Vagina (tissue), 2 donors: ENCODE measurements at places on chromosomes 5 and 9. TPM values are rescaled to one million over a fixed set of nuclear protein-coding genes. Genes with fewer than 3 reads are reported as not detected.

CER1 gene
- not detected for total RNA-seq

CCDC127 gene
- 4.2 TPM for total RNA-seq

DNA sequence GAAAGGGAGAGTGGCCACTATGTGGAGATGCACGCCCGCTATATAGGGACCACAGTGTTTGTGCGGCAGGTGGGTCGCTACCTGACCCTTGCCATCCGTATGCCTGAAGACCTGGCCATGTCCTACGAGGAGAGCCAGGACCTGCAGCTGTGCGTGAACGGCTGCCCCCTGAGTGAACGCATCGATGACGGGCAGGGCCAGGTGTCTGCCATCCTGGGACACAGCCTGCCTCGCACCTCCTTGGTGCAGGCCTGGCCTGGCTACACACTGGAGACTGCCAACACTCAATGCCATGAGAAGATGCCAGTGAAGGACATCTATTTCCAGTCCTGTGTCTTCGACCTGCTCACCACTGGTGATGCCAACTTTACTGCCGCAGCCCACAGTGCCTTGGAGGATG, 19.8 kb downstream of the RGMB start:
- DNase-seq = no peak

PCDHGB4 gene
- total RNA-seq = 10.3 TPM

- DNase-seq = no peak
Observed at GRCh38 chr5:138809391-138809790, 56.2 kb downstream of the CTNNA1 start.

GRCh38 chr9:114465417-114465816, 39.9 kb downstream of the WHRN start:
- DNase-seq = no peak

DNA sequence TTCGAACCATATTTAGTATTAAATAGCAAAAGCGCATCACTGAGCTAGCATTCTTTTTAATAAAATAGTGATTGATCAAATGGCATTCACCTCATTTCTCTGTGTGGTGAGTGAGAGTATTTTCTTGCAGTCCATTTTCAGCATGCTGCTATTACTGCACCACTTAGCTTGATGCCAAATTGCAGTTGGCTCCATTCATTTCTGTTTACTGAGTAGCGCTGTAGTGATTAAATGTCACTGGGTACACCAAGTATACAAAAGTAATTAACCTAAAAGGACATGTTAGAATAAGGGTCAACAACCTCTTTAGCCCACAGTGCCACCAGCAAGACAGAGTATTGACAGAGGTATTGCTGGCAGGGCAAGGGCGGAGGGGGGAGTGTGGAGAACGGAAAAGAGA, 122.0 kb downstream of the TLE4 start:
- DNase-seq = no peak

DNA sequence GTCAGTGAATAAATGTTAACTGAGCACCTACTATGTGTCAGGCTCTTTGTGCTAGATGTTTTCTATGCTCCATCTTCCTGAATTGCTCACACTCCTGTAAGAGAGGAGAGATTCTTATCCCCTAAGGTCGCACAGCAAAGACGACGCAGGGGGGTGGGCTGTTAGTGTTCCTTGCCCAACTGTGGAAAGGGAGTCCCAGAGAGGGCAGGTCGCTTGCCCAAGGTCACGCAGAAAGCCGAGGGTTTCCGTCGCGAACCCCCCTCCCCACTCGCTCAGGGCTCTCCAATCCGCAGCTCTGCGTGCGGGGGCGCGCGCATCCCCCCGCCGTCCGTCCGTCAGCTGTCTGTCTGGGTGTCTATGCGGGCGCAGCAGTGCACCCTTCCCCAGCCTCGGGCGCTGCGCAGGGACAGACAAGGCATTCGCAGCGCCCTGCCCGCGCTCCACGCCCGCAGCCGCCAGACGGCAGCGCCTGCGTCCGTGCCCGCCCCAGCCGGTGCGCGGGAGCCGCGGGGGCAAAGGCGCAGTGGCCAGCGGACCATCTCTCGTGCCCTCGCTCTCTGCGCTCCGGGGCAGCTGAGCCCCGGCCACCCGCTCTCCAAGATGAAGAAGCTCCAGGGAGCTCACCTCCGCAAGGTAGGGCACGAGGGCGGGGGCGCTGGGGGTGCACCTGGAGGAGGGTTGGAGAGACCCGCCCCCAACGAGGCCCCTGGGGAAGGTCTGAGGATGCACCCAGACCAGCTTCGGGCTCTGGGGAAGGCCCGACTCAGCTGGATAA, at the start of gene SLC6A7:
SLC6A7 (plus strand) TSS at position 335 of the 775 bp plus-strand sequence; CDS start at position 601, 266 bp downstream.
- no peak for DNase-seq

GRCh38 chr9:100111235-100111634, 12.2 kb downstream of the INVS start:
- no peak for DNase-seq

HSPB3 gene
- total RNA-seq = not detected

DNA sequence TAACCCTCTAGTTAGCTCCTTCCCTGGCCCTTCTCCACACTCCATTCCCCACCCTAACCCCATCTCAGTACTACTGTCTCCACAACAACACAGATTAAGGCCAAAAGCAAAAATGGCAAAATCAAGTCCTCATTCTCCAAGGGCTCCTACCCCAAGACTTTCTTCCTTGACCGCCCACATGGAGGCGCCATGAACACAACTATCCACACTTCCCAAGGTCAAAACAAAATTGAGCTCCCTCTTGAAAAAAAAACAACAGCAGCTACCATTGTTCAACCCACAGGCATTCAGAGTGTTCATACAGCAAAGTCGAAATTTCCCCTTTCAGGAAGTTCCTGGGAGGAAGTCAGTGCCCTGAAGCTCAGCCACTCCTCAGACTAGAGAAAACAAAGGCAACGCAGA, 54.4 kb downstream of the GNAQ start:
- DNase-seq = no peak

POC5 gene
- total RNA-seq = 12.3 TPM

GRCh38 chr5:73284985-73285384, 112.0 kb downstream of the TMEM174 start:
- no peak for DNase-seq

GRCh38 chr5:170501361-170501760, 2.5 kb upstream of the KCNIP1 start:
- no peak for DNase-seq

PCDHB15 gene
- total RNA-seq = 3.2 TPM

INPP5E gene
- 9.8 TPM for total RNA-seq

ERBIN gene
- total RNA-seq = 52.3 TPM

DNA sequence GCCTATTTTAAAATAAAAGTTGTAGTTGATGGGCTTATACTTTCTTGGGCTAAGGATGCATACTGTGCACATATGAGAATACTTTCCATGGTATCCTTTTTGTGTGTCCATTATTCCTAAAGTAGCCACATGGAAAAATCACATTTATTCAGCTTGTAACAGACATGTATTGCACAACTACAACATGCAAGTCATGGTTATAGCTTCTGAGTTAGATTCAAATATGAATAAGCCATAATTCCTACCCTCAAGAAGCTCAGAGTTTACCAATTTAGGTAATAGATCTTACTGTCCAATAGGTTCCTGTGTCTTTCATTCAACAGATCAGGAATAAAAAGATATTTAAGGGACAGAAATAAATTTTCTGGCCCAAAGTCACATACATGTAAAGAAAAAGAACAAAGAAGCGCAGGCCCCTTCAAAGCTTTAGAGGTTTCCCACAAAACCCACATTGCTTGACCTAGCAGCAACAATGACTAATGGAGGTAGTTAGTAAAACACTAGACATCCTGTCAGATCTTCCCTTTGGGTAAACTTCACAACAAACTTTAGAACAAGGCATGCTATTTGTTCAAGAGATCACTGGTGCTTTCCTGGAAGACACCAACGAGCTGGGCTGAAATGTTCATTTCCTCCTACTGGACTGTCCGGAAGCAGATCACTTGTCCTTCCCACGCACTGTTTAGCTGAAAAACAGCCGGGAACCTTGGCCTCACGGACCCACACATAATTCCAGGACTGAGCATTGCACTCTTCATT, 78.4 kb upstream of the ITGA1 start:
- DNase-seq = no peak

GFPT2 gene
- 47.9 TPM for total RNA-seq

- no peak for DNase-seq
Observed at GRCh38 chr5:109143031-109143430, 266.7 kb downstream of the PJA2 start.

- no peak for DNase-seq
Observed at GRCh38 chr5:74539986-74540385, 100.5 kb downstream of the ENC1 start.

DNA sequence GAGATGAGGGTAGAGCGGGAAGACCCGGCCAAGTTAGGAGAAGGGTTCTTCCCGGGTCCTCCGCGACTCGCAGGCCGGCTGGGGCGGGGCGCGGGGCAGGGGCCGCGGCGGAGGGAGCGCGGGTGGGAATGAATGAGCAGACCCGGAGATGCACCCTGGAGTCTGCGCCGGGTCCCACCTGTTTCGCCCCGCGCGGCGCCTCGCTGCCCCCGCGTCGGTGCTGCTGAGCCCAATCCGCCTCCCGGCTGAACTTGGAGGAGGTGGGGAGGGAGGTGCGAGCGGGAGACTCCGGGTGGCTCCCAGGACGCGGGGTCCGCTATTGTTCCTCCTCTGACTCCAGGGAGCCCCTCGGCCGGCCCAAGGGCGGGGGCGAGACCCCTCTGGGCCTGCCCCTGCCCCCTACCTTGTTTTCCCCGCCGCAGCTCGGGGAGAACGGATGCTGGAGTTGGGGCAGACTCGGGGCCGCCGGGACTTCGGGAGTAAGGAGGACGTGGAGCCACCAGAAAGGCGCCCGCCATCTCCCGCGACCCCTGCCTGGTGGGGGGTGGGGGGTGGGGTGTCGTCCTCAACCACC, 659 bp downstream of the RAI14 start:
- DNase-seq = peak; percentile 88
